Upper lobe of left lung (tissue), 6 donors: ENCODE measurements at places on chromosomes 1 and 21. TPM values are rescaled to one million over a fixed set of nuclear protein-coding genes. Genes with fewer than 3 reads are reported as not detected.

GRCh38 chr1:44515416-44515815 lies 110.4 kb downstream of the RNF220 start:
- DNase-seq: no peak

DNA sequence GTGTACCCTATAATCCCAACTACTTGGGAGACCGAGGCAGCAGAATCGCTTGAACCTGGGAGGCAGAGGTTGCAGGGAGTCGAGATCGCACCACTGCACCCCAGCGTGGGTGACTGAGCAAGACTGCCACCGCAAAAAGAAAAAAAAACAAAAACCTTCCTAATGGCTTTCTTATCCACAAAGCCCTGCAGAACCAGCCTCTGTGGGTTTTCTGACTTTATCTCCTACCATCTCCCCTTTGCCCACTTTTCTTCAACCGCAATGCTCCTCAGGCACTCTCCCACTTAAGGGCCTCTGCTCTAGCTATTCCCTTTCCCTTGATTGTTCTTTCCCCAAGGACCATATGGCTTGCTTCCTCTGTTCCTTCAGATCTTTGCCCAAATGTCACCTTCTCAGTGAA lies 67.9 kb upstream of the PUM1 start:
- no peak for DNase-seq

Gene NUP210L
- not detected for total RNA-seq

GRCh38 chr1:90721210-90722194 lies 4.4 kb upstream of the BARHL2 start:
- no peak for DNase-seq

DNA sequence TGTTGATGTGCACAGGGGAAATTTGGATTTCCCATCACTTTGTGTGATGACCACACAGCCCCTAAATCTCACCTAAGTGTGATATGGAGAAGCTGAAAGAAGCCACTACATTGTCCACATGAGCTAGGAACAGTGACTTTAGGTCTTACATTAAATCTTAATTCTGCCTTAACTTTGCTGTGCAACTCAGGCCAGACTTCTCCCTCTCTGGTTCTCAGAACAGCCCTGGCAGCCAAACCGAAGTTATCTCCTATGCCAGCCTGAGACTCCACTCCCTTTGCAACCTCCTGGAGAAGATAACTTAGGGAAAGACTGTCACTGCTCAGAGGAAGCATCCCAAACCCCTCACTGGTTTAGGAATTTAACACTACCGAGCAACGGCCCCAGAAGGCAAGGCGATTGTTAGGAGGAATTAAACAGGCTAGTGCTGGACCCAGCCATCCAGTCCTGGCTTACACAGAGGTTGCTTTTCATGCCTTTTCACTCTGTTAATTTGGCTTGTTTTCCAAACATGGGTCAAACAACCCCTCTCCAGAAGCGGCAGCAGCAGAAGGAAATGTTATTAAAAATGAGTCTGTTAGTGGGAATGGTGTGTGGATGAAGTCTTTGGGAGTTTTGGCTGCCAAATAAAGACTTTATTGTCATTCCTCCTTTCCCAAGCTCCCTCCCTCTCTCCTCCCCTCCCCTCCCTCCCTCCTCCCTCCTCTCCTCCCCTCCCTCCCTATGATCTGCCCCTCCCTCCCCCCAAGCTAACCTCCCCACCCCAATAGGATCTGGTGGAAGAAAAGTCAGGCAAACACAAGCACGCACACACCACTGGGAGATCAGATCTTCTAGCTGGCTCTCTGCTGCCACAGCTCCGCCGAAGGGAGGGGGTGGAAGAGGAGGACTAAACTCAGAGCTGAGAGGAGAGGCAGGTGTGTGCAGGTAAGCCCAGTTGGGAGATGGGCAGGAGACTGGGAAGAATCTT lies at the start of gene PRELP:
Gene PRELP (plus strand): TSS at position 795 of the 970 bp plus-strand sequence. CDS start 7,379 bp downstream, outside the sequence.
- DNase-seq: no peak

- DNase-seq: no peak
These were observed 666.9 kb downstream of the KCNT2 start for GRCh38 chr1:195941314-195941713.
